ENCODE measurements at places on chromosomes 7 and 10.

DNA sequence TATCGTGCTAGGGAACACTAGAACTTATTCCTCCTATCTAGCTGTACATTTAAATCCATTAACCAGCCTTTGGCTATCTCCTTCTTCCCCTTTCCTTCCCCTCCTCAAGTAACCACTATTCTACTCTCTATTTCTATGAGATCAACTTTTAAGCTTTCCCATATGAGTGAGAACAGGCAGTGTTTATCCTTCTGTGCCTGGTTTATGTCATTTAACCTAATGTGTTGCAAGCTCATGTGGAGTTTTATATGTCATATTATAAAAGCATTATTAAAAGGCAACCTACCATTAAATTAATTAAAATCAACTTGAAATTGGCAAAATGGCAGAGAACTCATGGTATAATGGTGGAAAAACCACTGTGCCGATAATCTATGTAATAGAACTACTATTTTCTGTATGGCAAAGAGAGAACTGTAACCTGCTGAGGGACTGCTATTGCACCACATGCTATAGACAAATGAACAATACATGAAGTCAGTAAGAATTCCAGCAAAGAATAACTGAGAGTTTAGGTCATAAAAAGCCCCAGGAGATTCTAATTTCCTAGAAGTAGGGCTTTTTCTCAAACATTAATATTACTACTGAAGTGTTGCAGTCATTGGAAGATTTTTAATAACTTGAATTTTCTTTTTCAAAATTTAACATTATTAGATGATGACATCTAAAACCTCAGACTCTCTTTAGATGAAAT is 81.8 kb downstream of the LRRN3 start:
- DNase-seq: no peak

DNA sequence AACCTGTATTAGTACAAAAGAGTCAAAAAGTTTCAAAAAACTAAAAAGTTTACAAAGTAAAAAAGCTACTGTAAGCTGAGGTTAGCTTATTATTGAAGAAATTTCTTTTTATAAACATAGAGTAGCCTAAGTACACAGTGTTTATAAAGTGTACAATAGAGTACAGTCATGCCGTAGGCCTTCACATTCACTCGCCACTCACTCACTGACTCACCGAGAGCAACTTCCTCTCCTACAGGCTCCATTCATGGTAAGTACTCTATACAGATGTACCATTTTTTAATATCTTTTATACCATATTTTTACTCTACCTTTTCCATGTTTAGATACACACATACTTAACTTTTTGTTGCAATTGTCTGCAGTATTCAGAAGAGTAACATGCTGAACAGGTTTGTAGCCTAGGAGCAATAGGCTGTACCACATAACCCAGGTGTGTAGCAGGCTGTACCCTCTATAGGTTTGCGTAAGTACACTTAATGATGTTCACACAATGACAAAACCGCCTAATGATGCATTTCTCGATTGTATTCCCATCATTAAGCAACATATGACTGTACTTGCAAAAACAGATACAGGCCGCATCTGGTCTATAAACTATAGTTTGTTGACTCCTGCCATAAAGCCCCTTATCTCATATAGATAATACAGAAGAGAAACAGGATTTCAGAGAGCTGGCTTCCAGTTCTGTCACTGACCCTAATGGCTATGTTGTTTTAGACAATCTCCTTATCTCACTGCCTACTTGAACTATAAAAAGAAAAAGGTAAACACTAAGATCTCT is 438.8 kb downstream of the HTR7 start:
- DNase-seq: no peak

- DNase-seq: no peak
These were observed 3.0 kb upstream of the DNAAF5 start for GRCh38 chr7:723541-723940.

- no peak for DNase-seq
These were observed 65.9 kb downstream of the ELFN1 start for GRCh38 chr7:1735806-1736483.

DNA sequence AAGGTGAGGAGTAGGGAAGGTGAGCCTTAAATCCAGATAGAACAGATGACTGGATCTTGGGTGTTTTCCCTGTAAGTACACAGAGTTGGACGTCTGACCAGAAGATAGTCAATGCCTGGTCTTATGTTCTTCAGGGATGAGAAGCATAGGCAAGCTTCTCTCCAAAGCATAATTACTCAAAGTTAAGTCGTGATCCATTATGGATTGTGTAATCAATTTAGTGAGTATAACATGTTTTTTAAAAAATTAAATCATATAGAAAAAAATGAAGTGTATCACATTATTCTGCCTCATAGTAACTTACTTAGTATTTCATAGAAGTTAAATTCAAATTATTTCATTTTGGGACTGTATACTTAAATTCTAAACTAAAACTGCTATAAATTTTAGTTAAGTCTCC is 39.7 kb downstream of the KDM7A start:
- no peak for DNase-seq

- no peak for DNase-seq
These were observed 12.8 kb upstream of the CREB3L2 start for GRCh38 chr7:138014686-138015085.
